ENCODE measurements at places on chromosomes 5 and 9.

- DNase-seq: no peak
Measured at GRCh38 chr9:138095813-138096518, 218.4 kb downstream of the CACNA1B start.

GRCh38 chr5:74468421-74468820 is 172.1 kb downstream of the ENC1 start:
- DNase-seq: no peak

GRCh38 chr9:96361668-96362067 is 21.8 kb downstream of the SLC35D2 start:
- DNase-seq: no peak

DNA sequence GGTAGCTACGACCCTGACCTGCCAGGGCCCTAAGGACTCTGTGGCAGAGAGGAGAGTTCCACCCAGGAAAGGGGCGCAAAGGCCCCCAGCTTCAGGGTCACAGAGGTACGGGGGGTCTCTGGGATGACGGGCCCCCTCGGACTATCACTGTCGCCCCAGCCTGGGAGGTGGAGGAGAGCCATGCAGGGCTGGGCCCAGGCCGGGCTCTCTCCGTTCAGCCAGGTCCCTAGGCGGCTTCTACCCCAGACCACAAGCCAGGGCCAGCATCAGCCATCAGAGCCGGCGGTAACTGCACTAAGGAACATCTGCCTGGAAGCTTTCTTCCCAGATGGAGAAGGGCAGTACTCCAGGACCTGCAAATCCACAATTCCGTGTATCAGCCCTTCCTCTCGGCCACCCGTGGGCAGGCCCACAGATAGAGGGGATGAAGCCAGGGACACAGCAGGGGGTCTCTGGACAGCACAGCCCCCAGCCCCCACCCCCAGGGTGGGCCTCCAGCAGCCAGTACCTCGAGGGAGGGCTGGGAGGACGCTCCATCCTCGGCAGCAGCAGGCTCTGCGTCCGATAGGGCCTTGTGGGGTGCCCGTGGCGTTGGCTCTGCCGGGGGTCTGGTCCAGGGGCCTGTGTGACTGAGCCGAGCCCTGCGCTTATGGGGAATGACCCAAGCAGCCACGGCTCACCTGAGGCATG is 38.4 kb downstream of the NACC2 start:
- DNase-seq: no peak

DNA sequence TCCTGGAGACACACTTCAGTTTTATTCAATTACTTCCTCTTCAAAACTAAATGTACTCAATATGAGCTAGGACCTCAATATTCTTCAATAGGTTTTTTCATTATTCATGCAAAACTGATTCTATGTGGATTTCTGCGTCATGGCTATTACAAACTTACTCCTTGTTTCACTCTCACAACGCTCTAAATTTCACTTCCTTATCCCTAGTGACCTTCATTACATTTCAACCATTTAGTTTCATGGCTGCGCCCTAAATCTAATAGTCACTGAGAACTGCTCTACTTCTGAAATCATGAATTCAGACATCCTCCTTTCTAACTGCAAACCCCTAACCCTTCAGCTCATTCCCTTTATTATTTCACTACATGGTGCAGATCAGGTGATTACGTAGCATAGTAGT is 93.9 kb downstream of the SLC25A46 start:
- DNase-seq: no peak

DNA sequence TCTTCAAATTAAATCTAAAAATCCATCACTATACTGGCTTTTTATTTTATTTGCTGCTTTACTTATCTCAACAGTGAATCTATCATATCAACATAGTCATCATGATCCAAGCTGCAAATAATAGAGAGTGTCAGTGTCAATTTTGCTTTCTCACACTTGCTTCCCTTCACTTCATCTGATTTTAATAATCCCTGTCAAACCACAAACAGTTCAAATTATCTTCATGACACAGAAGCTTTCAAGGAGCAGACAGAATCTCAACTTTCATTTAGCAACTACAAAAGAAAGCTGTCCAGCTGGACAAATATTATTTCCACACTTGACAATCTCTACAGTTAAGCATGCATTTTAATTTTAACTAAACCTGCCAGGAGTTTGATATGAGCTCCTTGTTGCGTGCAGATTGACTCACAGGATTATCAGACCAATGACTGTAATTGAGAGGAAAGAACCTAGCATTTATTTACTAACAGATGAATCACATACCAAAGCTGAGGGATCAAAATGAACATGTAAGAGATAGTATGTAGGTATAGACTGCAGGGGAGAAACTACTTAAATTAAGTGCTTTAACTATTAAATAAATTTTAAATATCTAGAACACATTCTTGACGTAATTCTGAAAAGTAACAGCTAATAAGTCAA is 56.0 kb downstream of the KIAA0825 start:
- peak; percentile 16 for DNase-seq

DNA sequence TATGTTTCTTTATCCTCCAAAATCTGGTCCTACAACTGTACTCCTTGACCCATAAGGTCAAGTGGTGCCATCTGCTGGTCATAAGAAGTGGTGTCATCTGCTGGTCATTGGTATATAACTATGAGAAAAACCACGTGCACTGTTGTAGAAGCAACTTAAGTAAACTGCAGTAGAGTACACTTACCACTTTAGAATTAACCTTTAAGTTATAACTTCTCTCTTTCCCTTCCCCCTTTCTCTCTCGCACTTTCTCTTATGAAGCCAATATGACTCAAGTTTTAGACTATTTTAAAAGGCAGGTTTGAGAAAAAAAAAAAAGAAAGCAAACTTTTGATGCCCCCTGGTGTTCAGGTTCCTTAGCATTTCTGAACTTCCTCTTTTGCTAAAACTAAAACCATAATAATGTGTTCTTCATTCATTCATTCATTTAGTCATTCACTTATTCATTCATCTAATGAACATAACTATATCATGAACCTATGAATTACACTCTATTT is 12.8 kb upstream of the MTAP start:
- DNase-seq: peak; percentile 69

- no peak for DNase-seq
Measured at GRCh38 chr9:70557661-70558369, 143.4 kb upstream of the KLF9 start.

DNA sequence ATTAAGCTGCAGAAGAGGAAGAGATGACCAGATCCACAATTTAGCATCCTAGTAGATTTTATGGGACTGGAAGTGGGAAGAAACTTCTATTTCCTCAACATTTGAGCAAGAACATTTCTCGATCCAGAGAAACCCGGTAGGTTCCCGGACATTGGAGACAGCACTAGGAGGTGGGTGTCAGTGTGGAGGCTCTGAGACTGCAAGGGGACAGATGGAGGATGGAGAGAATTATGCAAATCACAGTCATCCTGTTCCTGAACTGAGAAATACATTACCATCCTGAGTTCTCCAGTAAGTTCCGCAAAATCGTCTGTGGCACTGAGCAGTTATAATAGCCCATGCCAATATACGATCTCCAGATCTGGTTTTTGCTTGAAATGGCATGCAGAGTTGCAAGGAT is 25.6 kb downstream of the GLDC start:
- no peak for DNase-seq

- DNase-seq: no peak
Measured at GRCh38 chr9:38386319-38386895, 6.1 kb upstream of the ALDH1B1 start.

DNA sequence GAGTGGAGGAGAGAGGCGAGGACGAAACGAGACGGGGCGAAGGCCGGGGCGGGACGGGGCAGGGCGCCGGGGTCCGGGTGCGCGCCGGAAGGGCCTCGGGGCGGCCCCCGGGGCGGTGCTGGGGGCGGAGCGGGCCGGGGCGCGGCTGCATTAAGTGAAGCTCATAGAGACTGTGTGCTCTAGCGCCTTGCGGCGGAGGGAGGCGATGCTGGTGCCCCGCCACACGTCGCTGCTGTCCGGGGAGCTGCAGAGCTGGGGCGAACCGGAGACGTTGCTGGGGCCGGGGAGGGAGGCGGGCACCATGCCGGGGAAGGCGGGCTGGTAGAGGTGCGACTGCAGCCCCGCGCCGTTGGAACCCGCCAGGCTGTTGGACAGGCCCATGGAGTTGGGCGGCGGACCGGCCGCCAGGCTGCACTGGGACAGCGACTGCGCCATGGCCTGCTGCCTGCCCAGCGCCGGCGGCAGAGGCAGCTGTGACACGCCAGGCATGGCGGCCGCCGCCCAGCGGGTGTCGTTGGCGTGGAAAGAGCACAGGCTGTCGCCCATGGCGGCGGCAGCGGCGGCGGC is 8.3 kb downstream of the OTP start:
- peak; percentile 23 for DNase-seq

DNA sequence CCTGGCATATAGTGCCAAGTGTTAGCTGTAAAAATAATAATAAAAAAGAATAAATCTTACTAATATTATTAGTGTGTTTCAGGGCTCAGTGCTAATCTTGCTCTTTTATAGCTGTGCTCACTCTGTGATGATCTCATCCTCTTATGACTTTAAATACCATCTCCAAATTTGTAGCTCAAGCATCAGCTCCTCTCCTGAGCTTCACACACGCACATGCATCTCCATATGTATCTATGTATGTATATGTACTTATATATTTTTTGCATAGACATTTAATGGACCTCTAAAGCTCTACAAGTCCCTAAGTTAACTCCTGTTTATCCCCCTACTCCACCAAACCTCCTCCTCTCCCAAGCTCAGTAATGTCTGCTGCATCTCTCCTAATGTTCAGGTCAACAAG is 170.8 kb upstream of the NR3C1 start:
- DNase-seq: no peak

DNA sequence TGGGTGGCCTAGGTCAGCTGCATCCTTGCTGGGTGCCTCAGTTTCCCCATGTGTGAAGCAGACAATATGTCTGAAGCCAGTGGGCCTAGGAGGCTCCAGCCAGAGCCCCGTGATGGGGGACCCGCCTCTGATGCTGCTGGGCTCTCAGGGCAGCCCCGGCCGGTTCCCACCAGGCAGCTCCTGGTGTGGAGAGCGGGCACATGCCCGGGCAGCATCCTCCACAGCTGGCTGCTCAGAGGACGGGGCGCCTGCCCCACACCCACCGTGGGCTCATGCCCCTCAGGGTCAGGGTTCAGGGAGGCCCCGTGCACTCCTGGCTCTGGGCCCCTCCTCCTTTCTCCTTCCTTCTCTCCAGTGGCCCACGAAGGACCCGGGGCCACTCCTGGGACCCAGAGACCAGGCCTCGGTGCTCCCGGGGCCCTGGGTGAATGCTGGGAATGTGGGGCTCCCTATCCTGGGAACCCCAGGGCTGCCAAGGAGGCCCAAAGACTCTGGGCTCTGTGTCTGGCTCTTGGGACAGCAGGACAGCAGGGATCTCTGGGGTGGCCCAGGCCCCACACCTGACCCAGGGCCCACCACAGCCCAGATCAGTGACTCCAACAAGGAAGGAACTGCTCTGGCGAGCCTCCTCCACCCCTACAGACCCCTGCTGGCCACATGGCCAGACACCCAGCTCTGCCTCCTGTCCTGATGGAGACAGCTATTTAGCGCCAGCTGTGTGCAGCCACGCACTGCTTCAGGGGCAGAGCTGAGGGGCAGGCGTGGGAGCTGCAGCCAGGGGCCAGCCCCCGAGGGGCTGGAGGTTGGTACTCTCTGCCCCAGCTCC is 39.5 kb upstream of the EGFL7 start:
- DNase-seq: no peak
